HT1080 (cell line): ENCODE measurements at places on chromosomes 2 and 18. TPM values are rescaled to one million over a fixed set of nuclear protein-coding genes. Genes with fewer than 3 reads are reported as not detected.

DNA sequence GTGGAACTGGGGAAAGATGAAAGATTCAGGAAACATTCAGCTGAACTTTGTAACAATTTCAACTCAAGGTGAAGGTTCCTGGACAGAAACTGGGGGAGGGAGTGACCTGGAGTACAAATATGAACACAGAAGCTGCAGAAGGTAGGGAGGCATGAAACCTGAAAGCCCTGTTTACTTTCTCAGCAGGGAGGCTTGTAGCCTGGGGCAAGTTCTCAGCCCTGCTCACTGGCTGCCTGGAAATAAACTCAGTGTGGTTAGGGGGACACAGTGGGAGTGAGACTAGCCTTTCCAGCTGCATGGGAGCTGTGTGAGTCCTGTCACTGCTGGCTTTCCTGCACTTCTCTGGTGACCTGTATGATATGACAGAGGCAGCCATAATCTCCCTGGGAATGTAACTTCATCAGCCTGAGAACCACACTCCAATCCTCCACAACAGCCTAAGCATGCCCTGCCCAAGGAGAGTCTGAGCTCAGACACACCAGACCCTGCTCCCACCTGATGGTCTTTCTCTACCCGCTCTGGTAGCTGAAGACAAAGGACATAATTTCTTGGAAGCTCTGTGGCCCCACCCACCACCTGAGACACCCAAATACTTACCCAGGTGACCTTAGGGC lies 77.0 kb downstream of the ZSWIM2 start:
- DNase-seq: peak; percentile 44

- DNase-seq: no peak
These were observed 443.9 kb upstream of the VRK2 start for GRCh38 chr2:57602733-57603132.

DNA sequence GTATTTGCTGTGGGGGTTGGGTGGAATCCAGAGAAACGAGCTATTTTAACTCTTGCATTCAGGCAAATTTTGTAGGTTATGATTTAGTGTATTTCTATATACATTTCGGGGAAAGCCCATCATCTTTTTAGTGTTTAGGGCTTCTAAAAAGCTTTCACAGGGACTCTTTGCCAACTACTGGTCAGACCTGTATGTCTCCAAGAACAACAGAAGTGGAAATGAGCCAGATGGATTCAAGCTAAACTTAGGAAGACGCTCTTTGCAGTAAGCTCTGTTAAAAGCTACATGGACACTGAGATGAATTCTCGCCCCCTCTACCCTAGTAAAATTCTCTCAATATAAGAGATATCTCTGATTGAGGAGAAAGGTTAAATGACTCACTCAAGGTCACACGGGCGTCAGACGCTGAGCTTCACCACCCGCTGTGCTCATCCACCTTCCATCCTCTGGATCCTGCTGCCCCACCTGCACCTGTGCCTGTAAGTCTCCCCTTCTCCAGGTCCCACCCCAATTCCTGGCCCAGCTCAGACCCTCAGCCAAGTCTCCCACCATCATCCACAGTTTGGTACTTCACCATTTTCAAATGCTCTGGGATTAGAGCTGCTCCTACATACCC lies 85.6 kb downstream of the MARCHF4 start:
- no peak for DNase-seq

- no peak for DNase-seq
These were observed 201.2 kb downstream of the CCDC178 start for GRCh38 chr18:33239298-33239697.

DNA sequence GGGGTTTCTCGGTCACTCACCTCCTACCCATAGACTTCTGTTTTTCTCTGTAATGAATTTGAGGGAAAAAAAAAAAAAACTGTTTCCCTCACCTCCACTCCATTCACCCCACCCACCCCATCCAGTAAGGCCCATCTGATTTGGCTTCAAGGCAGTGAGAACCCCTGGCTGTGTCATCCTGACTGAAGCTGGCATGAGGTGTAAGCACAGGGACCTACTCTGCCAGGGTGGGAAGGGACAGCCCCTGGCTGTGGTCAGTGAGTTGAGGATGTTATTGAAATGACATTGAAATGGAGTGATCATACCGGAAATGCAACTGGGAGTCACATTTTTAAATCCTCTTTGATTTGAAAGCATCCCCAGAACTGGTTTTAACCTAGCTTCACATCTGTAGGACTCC lies 19.1 kb upstream of the BCL2L11 start:
- DNase-seq: peak; percentile 25

DNA sequence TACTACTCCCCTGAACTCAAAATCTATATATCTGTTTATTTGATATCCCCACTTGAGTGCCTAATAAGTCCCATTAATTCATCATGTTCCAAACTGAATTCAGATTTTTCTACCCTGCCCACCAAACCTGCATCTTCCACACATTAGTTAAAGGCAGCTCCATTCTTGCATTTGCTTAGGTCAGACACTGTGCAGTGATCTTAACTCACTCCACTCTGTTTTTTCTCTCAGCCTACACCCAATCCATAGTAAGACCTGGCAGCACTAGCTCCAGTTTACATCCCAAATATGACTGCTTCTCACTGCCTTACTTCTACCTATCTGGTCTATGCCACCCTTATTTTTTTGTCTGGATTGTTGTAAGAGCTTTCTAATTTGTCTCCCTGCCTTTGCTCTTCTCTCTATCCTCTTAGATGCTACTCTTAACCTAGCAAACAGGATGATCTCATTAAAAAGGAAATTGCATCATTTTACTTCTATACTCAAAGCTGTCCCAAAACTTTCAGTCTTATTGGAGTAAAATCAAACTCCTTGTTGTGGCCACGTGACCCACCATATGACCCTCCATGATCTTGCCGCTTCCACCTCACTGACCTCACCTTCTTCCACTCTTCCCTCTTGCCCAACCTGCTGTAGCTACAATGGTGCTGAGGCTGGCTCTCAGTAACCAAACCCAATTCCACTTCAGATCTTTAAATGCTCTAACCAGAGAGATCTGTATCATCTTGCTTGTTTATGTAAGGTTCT lies 274.9 kb upstream of the FANCL start:
- peak; percentile 11 for DNase-seq

DSG2 gene
- total RNA-seq: 25.1 and 30.0 TPM in 2 replicates

- no peak for DNase-seq
These were observed 13.7 kb upstream of the OTOF start for GRCh38 chr2:26491563-26492167.

- no peak for DNase-seq
These were observed 32.0 kb upstream of the GALNT1 start for GRCh38 chr18:35549564-35549963.

HOXD4 gene
- not detected in 2 replicates for total RNA-seq

DNA sequence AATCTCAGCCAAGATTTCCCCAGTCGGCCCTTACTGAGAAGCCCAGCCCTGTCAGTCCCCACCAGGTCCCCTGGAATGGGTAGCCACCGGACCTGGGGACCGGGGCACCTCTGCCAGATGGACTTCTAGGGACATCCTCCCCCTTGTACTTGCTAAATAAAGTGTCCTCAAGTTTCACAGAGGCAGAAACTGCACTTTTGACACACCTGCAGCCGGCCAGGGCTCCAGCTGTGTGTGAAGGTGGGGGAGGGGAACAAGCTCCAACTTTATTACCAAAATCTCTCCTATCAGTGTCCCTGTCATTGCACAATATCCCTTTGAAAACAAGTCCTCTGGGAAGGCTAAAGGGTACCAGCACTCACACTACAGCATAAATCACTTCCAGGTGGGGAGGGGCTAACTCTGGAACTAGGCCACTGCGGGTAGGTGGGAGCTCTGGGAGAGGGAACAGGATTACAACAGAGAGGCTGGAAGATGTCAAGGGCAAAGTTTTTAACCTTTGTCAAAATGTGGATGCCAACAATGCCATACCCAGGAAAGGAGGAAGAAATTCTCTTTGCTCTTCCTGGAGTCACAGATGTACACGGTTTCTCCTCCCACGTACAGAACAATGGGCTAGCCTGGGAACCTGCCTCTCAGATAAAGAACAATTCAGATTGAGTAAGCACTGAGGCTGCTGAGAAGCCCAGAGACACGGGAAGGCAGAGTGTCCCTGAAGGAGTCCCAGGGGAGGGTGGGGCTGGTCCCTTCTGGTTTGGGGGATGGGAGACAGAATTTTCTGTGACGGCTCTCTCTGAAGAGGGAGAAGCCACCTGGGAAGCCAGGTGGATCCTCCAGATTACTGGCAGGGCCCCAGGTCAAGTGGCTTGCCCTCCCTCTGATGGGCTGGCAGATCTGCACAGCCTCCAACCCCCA lies 11.0 kb downstream of the SDC1 start:
- no peak for DNase-seq

DNA sequence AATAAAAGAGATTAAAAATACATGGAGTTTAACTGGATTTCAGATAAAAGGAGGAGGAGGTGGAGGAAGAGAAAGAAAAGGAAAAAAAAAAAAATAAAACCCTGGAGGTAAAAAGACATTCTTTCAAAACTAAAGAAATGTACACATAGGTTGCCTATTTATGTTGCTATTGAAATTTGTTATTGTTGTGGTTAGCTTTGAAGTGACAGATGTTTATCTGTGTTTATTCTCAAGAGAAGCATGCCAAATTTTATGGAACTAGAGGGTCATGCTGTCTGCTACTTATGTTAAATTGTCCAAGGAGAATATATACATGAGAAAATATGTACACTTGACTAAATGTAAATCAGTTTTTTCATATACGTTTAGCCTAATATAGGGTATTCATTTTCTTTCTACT lies 653.2 kb downstream of the DCDC2C start:
- no peak for DNase-seq

CRYGD gene
- total RNA-seq: not detected in 2 replicates

GRCh38 chr2:159550231-159550630 lies 66.1 kb downstream of the BAZ2B start:
- no peak for DNase-seq

DNA sequence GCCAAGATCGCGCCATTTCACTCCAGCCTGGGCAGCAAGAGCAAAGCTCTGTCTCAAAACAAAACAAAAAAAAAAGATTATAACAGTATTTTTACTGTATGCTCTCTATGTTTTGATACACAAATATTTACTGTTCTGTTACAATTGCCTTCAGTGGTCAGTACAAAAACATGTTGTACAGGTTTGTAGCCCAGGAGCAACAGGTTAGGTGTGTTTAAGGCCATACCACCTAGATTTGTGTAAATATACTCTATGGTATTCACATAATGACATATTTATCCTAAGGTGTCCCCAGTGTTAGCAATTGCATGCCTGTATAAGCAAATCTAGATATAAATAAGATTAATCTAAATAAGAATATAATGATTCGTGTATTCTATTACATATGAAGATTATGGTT lies 625.0 kb downstream of the TMEM182 start:
- no peak for DNase-seq

- no peak for DNase-seq
These were observed 427.5 kb upstream of the KLHL29 start for GRCh38 chr2:22957446-22957845.

- DNase-seq: no peak
These were observed 38.0 kb upstream of the DARS1 start for GRCh38 chr2:136023416-136023815.

GRCh38 chr2:159737917-159738296 lies 25.6 kb downstream of the MARCHF7 start:
- no peak for DNase-seq
